SK-N-MC (cell line): ENCODE measurements at places on chromosomes 2 and 18.

DNA sequence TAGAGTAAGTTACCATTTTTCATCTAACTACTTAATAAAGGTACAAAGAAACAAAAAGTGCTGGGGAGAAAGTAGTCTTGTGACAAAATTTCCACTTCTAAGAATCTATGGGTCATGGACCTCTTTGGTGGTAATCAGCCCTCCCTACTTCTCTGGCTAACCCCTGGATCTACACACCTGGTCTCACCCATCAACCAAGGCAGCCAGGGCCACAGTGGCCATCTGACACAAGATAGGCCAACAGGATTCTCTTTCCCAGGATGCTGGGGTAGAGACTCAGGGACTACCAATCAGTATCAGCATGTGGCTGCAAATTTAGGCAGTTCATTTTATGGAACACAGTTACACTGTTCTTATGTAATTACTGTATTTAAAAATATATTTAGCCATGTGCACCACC, 17.8 kb downstream of the RNF149 start:
- DNase-seq, result no peak

DNA sequence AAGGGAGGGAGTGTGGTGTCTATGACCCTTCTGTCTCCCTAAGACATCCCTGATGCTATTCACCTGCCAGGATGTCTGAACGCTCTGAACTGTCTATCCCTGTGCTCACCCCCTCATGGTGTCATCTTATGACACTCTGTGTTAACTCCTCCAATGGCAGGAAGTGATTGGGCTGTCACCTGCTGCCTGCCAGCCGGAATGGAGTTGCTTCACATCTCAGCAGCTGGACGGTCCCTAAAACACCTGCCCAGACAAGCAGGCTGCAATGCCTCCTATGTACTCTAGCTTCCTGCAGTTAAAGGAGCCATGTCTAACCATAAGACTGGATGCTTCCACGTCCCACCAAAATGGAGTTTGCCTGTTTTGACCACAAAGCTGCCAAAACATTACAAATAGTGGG, 99.9 kb downstream of the CPO start:
- no peak for DNase-seq

DNA sequence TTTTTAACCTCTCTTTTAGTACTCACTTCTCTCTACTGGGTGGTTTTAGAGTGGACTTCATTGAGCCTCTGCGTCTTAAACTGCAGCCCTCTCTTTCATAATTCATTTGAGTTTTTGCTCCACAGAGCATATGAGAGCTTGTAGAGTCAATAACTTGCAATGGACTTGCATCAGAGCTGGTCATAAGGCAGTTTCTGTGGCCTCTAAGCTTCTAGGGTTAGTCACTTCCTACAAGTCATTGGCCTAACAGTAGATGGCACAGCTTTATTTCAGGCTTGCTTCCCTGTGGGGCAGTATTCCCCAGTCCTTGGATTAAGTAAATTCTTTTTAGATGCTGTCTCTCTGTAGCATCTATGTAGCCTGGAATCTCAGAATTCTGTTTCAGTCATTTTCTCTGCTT, 1435.7 kb downstream of the LRP1B start:
- no peak for DNase-seq

DNA sequence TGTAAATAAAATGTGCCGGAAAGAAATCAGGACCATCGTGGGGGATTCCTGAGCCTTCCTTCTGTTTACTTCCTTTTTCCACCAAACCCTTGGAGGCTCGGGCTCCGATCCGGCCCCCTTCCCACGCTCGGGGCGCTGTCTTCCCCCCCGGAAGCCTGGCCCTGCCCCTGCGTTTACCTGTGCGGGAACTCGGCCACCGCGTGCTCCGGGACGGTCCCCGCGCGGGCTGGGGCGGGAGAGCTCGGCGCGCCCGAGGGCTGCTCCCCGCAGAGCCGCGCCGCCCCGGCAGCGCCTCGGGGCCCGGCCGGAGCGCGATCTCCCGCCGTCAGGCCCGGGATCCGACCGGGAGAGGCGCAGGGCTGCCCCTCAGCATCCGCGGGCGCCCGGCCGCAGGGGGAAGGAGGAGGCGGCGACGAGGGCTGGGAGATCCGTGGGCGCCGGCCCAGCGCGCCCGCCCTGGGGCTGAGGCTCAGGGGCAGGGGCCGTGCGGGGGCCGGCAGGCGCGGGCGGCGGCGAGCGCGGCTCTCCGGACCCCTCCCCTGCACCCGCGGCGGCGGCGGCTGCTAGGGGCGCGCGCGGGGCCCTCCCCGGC, 435 bp downstream of the ADCY3 start:
- DNase-seq, result no peak

GRCh38 chr2:205797866-205798265, 115.6 kb downstream of the NRP2 start:
- no peak for DNase-seq

- DNase-seq, result no peak
Observed at GRCh38 chr2:130258356-130258755, 60.1 kb upstream of the TUBA3E start.

DNA sequence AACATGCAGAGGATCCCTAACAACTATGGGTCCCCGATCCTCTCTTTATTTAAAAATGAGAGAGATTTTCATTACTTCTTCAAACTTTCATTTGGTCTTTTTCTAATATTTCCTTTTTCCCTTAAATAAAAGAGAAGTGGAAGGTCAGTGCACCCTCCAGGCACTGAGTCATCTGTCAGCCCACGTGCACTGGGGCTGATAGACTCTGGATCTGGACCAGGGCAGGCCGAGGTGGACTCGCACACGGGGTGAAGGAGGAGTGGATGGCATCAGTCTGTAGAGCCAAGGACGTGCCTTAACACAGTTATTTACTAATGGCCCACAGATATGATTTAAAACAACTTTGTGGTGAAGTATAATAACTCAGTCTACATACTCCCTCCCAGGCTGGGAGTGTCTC, 214.4 kb upstream of the TMEM200C start:
- DNase-seq, result no peak

DNA sequence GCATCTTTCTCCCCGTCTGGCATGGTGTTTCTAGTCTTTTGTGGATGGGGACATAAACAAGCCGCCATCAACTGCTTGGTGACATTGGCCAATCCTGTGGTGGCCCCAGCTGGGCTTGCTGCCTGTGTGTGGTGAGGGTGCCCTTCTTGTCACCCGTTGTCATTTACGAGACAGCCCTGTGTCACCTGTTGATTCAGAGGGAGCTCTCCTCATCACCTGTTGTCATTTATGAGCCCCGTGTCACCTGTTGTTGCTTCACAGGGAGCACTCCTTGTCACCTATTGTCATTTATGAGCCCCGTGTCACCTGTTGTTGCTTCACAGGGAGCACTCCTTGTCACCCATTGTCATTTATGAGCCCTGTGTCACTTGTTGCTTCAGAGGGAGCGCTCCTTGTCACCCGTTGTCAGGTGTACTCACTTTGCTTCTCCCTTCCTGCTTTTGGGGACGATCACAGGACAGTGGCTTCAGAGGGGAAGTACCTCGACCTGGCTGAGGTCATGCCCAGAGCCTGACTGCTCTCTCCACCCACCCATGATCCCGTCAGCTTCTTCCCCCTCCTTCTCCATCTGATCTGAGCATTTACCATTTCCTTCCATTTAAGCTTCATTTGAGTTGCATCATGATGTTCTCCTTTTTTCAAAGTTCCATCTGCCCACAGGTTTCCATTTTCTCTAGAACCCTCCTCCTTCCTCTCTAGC, 29.1 kb downstream of the HPCAL1 start:
- no peak for DNase-seq

DNA sequence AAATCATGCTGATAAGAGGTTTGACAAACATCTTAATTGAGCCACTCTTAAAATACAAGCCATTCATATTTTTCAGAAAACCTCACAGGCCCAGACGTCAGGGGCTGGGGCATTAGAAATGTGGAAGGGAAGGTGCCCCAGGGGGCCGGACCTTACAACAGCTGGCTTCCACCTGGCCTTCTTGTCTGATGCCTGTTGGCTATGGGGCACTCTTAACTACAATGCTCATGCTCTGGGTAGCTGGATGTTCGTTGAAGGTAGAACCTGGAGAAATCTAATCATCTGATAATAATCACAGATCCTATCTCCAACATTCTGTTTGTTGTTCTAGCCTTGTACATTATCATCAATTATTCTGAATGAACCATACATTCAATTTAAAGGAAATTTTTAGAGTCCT, 156.9 kb upstream of the SOX11 start:
- no peak for DNase-seq

GRCh38 chr2:225008935-225009334, 33.3 kb downstream of the DOCK10 start:
- no peak for DNase-seq

DNA sequence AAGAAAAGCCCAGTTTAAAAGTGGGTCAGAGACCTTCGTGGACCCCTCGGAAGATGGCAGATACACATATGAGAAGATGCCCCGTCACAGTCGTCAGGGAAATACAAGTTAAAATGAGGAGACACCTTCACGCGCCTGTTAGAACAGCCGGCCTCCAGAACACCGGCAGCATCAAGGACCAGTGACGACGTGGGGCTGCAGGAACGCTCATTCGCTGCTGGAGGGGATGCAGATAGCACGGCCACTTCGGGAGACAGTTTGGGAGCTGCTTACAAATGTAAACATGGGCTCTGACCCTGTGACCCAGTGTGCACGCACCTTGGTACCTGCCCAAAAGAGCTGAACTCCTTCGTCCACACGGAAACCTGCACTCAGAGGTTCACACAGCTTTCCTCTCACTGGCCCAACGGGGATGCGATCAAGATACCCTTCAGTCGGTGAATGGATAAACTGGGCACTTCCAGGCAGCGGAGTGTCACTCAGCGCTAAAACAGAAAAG, 83.7 kb upstream of the CTDP1 start:
- DNase-seq, result no peak

DNA sequence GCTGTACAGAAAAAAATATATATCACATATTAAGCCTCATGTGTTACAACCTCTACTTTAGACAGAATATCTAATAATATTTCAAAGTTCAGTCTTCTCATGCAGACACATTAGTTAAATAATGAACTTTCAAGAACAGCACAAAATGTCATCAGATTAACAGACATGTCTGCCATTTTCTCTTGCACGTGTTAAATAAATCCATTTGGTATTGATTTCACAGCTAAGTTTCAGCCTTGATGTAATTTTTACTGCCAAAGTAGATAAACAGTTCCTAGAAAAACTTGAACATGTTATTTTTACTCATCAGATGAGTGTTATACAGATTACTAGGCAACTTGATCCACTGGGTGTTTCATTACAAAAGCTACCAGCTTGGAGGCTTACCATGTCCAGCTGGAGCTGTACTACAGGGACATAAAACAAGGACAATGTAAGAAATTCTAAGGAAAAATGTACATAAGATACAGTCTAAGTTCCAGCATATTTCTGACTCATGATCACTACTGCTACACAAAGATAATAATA, 290.7 kb upstream of the DDX18 start:
- no peak for DNase-seq

DNA sequence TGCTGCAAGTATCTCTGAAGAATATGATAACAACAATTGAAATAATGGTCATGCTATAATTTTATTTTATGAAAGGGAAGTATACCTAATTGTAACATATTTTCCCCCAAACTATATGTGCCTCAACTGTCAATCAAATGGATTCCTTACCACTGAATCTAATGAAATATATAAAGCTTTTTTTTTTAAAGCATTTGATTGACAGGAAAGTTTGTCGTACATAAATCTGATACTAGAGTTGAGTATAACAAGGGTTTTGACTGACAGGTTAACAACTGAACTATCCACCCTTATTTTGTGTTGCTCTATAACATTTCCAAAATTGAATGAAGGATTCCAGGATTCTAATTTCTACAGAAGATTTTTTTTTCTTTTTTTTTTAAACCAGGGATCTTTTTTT, 1333.3 kb upstream of the SLC39A10 start:
- no peak for DNase-seq

- DNase-seq, result no peak
Observed at GRCh38 chr2:240972636-240973521, 25.5 kb upstream of the SNED1 start.

DNA sequence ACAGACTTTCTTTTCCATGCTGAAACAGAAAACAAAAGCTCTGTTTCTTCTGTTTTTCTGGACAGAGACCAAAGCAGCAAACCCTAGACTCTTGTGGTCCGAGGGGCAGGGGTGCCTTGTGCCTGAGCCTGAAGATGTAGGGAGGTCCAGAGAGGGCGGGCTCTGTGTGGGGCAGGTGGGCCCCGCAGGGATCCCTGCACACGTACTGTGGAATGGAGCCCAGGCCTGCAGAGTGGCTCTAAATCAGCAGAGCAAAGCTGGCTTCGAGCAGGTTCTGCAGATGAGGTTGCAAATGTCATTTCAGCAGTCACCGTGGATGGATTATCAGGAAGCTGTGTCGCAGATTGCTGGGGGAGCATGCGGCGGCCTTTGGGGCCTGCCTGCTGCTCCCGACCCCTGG, 438.6 kb downstream of the RNF144A start:
- DNase-seq, result no peak

- DNase-seq, result no peak
Observed at GRCh38 chr2:48146552-48146951, 240.3 kb upstream of the FBXO11 start.

GRCh38 chr2:42360890-42361727, at the start of gene COX7A2L:
Gene COX7A2L, minus strand, starts transcription at chr2:42361217. Its CDS starts 56 bp downstream, at chr2:42361161.
- peak; percentile 89 for DNase-seq

DNA sequence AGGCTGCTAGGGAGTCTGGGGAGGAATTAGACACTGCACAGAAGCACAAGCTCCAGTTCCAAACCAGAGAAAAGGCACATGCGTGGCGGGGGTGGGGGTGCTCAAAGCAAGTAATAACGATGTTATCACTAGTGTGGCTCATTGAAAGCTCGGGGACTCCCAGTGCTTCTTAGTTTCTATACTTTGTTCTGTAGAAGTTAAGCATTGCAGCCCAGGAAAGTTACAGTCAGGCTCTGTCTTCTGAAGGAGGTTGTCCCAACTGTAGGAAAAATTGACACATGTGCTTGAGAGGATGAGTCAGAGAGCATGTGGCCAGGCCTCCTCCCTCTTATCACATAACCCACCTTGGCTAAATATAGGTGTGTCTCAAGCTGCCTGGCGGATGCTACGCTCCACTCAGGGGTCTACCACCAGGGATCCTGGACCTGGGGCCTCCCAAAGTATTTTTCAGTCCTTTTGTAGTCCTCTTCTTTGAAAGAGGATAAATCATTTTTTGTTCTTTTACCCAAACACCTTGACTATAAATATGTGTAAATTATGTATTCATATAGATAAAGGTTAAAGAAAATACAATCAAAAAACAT, 3.8 kb downstream of the GALNT5 start:
- DNase-seq, result no peak

GRCh38 chr2:112494828-112495227, 12.9 kb downstream of the TTL start:
- no peak for DNase-seq

DNA sequence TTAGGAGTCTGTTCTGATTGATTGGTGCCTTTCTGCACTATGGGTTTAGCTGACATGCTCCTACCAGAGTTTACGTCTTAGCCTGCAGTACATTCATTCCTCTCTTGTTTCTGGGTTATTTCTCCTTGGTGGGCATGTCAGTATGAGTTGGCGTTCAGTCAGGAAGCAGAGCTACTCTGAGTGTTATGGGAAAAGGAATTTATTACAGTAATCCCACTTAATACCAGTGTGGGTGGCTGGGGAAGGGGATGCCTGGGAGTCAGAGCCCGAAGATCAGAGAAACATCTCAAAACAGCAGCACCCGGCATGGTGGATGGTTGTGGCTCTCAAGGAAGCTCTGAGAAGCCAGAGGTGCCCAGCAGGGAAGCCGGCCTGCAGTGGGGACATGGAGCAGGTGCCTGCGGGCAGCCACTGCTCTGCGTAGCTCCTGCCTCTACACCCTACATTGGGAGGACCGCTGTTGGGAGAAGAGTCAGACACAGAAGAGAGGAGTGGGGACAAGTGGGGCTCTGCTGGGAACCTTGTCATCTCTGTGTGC, 48.9 kb downstream of the RAB31 start:
- no peak for DNase-seq
